Keratinocyte (primary cell): ENCODE measurements at places on chromosomes 16 and 17.

DNA sequence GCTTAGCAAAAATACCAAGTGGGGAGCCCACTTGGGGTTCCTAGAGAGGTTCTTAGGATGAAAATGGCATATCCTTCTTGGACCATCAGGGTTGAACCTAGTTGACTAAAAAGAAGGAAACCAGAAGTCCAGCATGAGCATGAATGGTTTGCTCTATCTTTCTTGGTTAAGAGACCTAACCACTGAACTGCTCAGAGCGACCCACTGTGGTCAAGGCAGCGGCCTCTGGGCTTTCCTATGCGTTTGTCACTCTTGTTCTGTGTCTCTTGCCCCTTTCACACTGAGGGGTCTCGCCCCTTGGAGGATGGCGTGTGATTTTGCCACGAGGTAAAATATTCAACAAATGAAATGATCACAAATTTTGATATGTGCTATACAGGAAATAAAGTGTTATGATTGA is 526 bp upstream of the BORCS6 start:
- no peak for DNase-seq

DNA sequence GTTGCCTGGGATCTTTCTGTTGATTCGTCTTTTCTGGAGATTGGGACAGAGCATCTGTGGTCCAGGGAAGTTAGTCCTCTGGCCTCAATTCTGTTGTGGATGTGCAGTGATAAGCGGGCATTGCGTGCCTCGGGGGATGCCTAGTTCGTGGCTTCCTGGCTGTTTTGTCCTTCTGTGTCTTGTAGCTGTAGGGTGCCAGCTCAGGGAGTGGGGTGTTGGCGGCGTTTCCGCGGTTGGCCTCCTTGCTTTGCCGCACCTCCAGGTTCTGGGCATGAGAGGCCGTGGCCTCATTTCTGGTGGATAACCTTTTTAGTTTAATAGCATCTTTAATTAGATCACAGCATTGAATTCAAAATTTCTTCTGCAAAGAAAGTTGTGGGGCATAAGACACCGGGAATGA is 1.4 kb upstream of the JPT2 start:
- DNase-seq: no peak

DNA sequence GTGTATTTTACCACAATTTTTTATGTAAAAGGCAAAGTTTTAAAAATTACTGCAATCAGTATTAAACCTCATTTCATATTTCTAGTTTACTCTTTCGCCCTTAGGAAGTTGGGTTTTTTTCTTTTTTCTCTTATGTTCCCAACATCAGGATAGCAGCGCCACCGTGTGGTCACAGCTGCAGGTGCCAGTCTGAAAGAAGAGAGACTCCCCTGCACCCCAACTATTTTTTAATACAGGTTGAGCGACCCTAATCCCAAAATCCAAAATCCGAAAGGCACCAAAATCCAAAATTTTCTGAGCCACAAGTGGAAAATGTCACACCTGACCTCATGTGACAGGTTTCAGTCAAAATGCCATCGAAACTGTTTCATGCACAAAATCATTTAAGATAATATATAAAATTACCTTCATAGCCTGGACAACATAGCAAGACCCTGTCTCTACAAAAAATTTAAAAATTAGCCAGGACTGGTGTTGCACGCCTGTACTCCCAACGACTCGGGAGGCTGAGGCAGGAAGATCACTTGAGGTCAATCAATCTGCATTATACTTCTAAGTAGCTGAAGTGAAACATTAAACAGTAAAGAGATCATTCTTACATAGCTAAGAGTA is 21.8 kb upstream of the ASGR2 start:
- peak; percentile 28 for DNase-seq

GRCh38 chr16:88848557-88848956 is 8.2 kb downstream of the GALNS start:
- DNase-seq: no peak

GRCh38 chr16:65745-66144 is 6.7 kb downstream of the RHBDF1 start:
- DNase-seq: no peak

GRCh38 chr16:29649588-29650494 is 13.2 kb upstream of the SPN start:
- no peak for DNase-seq

DNA sequence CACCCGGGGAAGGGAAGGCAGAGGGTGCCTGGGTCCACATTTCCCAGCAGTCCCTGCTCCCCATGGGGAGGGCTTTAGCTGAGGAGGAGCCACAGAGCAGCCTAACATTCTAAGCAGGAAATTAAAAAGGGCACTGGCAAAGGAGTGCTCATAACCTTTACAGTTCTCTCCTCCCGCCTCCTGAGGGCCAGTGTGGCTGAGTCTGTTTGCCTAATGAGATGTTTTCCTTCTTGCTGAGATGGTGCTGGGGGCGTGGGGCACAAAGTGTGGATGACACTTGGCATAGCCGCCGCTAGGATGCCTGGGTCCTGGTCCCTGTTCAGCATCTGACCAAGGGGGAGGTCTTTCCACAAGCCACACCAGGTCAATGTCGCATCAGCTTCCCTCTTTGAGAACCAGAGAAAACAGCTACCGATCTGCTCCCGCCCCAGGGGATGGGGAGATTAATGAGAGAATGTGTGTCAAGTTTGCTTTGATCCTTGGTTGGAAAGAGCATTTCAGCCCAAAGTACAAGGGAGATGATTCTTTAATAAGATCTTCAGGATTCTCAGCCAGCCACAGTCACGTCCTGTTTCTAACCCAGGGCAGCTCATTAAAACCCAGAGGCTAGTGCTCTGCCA is 5.8 kb downstream of the KIF18B start:
- DNase-seq: no peak

- no peak for DNase-seq
These were observed 197.2 kb downstream of the RGS9 start for GRCh38 chr17:65334406-65334805.

- no peak for DNase-seq
These were observed 31.7 kb downstream of the OSBPL7 start for GRCh38 chr17:47789611-47790561.

DNA sequence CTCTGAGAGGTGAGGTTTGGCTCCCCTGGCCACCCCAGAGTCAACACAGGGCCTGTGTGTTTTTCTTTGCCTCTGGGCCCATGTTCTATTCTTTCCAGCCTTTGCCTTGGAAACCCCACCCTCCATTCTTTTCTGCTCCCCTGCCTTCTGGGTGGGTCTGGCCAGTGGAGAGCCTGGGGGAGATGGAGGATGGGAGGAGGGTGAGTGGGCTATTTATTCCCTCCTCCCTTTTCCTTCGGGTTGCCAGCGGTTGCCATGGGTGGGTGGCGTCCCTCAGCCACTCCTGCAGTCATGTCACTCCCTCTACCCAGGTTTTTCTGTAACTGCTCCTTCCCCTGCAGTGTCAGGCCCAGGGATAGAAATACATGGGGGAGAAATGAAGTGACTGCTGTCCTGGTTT is 15.5 kb downstream of the CMIP start:
- no peak for DNase-seq

DNA sequence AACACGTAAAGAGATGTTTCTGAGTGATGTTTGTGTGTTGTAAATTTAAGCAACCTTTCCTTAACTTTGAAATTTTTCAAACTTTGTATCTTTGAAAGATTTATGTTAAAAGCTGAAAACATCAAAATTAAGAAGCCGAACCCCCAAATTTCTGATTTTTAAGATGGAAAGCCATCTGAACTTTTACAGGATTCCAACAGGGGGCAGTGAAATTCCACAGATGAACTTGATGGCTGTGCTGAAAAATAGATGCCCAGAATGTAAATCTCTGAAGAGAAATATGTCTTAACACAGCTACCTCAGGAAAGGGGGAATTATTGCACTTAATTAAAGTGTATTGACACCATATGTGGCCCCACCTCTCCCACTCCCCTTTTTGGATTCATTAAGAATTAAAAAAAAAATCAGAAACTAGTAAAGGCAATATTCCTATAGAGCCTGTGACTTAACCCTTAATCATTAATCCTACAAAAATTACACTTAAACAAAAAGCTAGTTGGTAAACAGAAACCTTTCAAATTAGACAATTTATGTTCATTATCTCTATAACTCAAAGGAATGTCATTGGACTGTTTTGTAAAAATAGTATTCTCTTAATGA is 597.9 kb downstream of the KCNJ2 start:
- no peak for DNase-seq

DNA sequence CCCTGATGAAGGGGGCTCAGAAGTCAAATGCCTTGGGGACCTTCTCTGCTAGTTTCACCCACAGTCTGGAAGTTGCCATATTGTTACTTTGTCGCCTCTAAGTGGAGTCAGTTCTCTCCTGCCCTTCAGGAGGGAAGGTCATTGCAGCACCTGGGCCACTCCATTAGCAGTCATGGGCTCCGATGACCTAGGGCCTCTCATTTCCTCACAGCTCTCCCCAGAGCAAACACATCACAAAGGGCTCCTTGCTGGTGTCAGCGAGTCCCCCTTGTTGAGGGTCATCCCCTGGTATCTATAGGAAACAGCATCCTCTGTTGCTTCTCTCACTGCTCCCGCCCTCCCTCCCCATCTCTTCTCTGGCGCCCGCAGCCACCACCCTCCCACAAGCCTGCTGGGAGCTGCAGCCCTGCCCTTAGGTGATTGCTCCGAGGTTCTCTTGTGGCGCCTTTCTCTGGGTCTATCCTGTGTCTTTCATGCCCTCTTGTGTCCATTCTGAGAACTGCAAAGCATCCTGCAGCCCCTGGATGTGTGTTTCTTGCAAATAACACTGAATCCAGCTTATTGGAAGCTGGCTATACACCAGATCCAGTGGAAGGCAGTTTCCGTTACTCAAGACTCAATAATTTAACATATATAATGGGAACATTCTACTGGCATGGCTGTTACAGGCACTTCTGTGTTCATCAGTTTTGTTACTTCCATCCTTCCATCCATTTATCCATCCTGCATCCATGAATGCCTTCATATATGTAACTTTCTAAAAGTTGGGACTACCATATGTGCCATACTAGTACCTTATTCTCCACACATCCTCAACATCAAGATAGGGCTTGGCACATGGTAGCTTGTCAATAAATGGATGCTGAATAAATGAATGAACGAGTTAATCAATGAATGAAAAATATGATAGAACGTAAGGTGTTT is 21.2 kb downstream of the PDILT start:
- DNase-seq: peak; percentile 23

GRCh38 chr17:74566132-74566753 is 1.1 kb downstream of the CD300H start:
- DNase-seq: no peak

DNA sequence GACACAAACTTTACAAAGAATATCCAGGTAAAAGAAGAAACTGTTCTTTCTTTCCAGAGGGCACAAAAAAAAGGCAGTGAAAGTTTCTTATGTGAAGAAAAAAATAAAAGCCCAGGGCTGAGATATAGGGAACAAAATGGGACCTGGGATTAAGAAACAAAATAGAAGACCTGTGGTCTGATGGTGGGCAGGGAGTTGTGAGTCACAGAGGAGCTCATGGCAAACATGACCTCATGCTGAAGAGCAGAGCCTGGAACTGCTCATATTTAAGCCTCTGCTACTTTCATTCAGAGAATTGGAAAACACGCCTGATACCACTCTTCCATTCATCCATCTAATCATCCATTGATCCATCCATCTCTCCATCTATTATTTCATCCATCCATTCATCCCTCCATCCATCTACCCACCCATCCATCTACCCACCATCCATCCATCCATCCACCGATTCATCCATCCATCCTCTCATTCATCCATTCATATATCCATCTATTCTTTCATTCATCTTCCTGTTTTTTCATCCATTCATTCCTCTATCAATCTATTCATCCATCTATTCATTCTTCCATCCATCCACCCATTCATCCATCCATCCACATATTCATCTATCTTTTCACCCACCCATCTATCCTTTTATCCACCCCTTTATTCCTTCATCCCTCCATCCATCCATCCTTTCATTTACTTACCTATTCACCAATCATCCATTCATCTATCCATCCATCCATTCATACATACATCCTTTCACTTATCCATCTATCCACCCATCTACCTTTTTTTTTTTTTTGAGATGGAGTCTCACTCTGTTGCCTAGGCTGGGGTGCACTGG is 30.0 kb downstream of the WFDC1 start:
- DNase-seq: no peak

- DNase-seq: peak; percentile 69
These were observed 76.7 kb downstream of the C16orf95 start for GRCh38 chr16:87240211-87241136.

DNA sequence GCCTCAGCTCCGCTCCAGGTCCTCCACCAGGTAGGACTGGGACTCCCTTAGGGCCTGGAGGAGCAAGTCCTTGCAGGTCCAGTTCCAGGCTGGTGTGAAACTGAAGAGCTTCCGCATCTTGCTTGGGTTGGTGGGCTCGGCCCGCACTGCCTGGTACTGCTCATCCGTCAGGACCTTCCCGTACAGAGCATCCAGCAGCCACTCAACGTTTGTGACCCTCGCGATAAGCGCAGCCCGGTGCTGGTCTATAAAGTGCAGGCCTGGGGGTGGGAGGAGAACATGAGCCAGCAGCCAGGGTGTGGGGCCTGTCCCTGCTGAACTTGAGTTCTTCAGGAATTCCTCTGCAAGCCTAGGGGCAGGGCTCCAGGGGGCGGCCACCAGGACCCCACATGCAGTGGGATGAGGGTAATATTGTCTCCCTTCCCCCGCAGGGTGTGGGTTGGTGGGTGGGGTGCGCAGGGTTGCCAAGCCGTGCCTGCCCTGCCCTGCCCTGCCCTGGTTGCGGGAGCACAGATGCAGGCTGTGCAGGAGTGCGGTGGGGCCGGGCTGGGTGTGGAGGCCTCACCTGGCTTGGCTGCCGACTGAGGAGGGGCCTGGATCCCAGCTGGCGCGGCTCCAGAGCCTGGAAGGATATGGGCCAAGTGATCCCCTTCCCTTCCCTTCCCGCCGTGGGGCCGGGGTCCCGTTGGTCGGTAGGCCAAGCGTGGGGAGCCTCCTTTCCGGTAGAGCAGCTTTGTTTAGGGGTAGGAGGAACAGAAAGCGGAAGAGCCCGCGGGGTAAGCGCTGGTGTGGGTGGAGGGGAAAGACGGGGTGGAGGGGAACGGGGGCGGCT is 762 bp downstream of the PYCARD start:
- DNase-seq: no peak

GRCh38 chr16:51151435-51151960 is 428 bp upstream of the SALL1 start:
- DNase-seq: no peak

GRCh38 chr17:1532836-1533602 is 16.6 kb upstream of the INPP5K start:
- DNase-seq: no peak

- no peak for DNase-seq
These were observed 37.5 kb upstream of the DHX40 start for GRCh38 chr17:59527931-59528330.

GRCh38 chr16:57984443-57985203 is 13.7 kb upstream of the CNGB1 start:
- DNase-seq: peak; percentile 83
